ENCODE measurements at places on chromosomes 4 and X.

- DNase-seq: peak; percentile 94
These were observed 8.4 kb upstream of the VSIG1 start for GRCh38 chrX:108036298-108036973.

DNA sequence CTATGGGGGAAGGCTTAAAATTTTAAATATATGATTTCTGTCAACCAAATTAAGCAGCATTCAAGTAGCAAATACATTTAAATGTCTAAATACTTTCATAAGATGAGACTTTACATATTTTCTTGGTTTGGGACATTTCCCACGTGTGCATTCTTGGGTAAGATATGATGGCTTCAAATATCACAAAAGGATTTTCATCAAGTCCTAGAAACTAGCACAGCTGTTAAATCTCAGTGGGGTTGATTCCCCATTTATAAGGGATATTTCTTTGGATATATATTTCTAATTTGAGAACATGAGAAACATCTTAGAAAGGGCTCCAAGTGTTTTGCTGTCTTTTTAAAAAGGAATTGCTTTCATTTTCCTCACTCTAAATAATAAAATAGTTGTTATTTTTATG, 90.2 kb downstream of the P2RY10 start:
- DNase-seq: no peak

- DNase-seq: no peak
These were observed 102.4 kb upstream of the ADRA2C start for GRCh38 chr4:3663791-3664190.

GRCh38 chr4:127400731-127401346, 231.9 kb upstream of the INTU start:
- DNase-seq: peak; percentile 83

GRCh38 chr4:39841894-39842293, 135.8 kb downstream of the PDS5A start:
- no peak for DNase-seq

GRCh38 chr4:139660568-139661043, 5.0 kb upstream of the MGST2 start:
- peak; percentile 64 for DNase-seq

- DNase-seq: no peak
These were observed 8.8 kb upstream of the CDK16 start for GRCh38 chrX:47209508-47210238.

DNA sequence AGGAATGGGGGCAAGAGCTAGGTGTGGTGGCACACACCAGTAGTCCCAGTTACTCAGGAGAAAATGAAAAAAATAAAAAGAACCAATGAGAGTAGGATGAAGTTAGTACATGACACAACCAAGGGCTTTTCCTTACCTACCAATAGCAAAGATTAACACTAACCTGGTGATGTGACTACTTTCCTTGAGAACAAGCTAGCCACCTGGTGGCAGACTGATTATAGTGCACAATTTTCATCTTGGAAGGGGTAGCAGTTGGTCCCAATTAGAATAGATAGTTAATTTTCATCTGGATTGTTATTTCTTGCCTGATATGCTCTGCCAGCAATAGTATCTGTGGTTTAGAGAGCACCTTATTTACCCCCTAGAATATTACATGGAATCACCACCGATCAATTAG, 1216.8 kb upstream of the PABPC4L start:
- DNase-seq: peak; percentile 29

DNA sequence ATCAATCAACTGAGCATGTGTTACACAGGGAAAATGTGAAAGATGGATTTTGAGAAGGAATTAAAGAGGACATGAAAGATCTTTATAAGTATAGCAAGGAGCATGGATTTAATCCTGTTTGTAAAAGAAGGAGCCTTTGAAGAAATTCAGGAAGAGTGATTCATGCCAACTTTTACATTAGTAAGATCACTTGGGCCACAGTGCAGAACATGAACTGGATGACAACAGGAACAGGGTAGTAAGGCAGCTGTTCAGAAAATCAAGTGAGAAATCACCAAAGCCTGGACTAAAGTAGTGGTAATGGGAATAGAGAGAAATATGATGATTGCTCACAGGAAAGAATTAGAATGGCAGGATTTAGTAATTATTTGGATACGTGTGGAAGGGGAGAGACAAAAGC, 265.7 kb upstream of the PCDH7 start:
- DNase-seq: no peak

DNA sequence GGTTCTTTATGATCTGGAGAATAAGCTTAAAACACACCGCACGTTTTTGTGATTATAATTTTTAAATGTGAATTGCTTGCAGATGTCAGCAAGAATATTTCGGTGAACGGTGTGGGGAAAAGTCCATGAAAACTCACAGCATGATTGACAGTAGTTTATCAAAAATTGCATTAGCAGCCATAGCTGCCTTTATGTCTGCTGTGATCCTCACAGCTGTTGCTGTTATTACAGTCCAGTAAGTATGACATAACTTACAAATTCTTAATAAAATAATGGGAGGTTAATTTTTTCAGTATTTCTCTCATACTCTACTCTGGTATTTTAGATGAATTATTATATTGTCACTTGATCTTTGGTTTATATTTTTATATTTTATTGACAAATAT, 5.4 kb downstream of the AREG start:
- DNase-seq: peak; percentile 46

GRCh38 chr4:162681212-162681611, 485.5 kb downstream of the NAF1 start:
- DNase-seq: no peak

DNA sequence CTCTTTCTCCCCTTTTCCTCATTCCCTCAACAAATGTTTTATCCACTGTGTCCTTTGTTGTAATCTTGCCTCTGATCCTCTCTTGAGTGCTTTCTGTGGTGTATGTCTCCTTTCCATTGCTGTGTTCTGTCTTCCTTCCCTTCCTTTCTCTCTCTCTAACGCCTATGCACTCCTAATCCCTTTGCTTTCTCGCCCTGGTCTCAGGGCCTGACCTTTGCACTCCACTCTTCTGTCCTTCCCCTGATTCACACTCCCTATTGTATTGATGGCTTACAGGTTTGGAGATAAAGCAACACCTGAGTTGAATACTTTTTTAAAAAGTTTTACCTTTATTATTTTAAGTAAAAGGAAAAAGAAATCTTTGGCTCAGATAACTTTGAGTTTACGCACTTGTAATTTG, 15.6 kb upstream of the SCOC start:
- no peak for DNase-seq

DNA sequence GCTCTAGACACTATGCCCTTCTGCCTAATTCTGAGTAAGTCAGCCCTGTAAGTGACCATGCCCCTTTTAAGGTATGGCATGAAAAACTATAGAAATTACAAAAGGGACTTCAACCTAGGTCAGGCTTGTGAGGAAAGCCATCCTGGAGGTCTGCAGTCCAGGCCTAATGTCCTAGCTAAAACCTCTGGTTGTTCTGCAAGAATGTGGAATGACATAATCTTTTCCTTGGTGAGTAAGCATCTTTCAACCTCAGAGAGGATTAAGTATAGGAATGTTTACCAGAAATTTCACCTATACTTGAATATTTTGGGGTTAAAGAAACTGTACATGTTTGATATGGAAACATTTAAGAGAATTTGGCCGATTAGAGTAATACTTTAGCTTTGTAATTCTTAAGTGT, 23.8 kb upstream of the HPSE start:
- DNase-seq: peak; percentile 85

GRCh38 chr4:165873298-165874071, 448 bp downstream of the TLL1 start:
- DNase-seq: peak; percentile 41

DNA sequence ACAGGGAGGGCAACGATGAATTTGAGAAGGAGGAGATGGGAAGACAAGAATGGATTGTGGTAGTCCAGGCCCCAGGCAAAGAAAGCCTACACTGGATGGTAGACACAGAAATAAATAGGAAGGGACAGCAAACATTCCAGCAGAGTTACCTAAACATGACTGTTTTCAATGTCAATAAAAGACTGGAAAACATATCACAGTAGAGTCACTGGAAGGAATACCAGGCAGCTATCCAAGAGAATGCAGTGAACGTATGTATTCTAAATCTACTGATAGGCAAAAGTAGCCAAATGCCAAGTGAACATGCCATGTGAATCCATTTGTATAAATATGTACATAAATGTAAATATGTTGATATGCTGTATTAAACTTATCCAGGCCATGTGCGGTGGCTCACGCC, 183.0 kb downstream of the PALLD start:
- DNase-seq: no peak

GRCh38 chr4:150012851-150013360, 65.3 kb upstream of the DCLK2 start:
- no peak for DNase-seq

GRCh38 chr4:77023920-77024319, 51.9 kb downstream of the CCNI start:
- DNase-seq: no peak

DNA sequence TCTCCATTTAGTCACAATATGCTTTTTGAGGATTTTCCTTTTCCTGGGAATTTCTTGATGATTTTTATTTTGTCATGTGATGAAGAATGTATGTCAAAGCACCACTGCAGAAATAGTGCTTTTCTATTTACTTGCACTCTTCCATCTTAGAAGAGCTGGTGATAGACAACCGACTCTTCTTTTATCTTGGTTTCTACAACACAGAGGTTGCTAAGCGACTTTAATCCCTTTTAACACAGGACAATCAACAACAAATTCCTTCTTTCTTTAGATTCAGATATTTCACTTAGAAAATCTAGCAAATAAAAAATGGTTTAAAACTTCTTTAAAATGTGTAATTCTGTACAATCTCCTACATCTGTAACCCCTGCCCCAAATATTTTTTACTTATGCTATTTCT, 34.6 kb downstream of the TET2 start:
- DNase-seq: no peak

DNA sequence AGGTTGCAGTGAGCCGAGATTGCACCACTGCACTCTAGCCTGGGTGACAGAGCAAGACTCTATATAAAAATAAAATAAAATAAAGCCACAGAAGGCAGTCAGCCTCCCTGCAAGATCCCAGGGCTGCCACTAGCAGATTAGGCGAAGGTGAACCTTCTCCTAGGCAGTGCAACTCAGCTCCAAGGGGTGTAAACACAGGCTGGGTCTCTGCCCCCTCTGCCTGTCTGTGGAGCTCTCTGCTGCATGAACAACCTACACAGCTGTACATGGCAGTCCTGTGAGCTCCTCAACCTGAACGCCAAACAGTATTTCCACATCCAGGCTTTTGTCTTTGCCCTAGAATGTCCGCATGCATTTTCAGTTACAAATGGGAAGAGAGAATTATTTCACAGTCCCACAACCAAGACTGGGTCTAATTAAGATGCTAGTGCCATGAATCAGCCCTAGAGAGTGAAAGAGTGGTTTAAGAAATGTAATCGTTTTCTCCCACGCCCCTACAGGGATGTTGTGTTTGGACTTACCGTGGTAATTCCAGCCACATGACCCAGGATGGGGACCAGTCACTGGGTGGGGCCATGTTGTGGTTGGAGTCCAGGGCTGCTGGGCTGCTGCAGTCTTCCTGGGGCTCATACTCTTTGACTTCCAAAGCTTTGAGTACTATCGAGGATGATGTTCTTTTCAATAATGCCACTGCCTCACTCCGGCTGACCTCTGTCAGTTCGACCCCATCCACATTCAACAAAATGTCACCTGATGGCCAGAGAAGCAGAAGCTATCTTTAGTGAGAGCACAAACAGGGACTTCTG, 99.0 kb downstream of the FIP1L1 start:
- DNase-seq: peak; percentile 74

DNA sequence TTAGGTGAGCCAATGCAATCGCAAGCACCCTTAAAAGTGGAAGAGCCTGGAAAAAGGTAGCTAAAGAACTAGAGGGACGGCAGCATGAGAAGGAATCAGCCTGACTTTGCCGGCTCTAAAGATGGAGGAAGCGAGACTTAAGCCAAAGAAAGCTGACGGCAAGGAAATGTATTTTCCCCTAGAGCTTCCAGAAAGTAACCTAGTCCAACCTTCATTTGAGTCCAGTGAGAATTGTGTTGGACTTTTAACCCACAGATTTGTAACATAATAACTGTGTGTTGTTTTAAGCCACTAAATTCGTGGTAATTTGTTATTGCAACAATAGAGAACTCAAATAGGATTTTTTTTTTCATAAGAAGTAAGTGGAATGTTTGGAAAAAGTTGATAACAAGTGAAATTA, 212.7 kb upstream of the C1QTNF7 start:
- DNase-seq: no peak

- DNase-seq: no peak
These were observed 523.6 kb downstream of the TRAM1L1 start for GRCh38 chr4:116561768-116562167.

GRCh38 chr4:148015058-148015457, 283.2 kb downstream of the ARHGAP10 start:
- DNase-seq: peak; percentile 29

GRCh38 chr4:38406243-38406642, 257.8 kb upstream of the KLF3 start:
- DNase-seq: no peak

DNA sequence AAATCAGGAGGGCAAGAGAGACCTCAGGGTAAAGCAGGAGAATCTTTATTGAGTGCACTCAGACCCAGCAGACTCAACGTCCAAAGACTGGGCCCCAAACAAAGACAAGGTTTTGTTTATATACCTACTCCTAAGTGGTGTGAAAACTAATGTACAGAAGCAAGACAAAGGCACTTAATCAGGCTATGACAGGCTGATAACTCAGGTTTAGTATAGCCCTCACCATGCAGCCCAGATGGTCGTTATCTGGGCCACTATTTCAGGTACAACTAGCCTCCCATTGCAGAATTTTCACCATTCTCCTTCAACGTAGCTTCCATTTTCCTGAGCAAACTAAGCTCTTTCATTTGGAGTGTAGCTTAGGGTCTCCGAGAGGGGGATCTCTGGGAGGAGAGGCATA, 36.9 kb downstream of the SULT1E1 start:
- DNase-seq: no peak

GRCh38 chr4:10099499-10100325, 16.9 kb downstream of the WDR1 start:
- no peak for DNase-seq

- no peak for DNase-seq
These were observed 432.8 kb upstream of the LCORL start for GRCh38 chr4:18454349-18454748.

- DNase-seq: no peak
These were observed 92.4 kb downstream of the NEUROG2 start for GRCh38 chr4:112423591-112423990.

- DNase-seq: peak; percentile 84
These were observed 229.8 kb upstream of the LDB2 start for GRCh38 chr4:17128268-17128667.

DNA sequence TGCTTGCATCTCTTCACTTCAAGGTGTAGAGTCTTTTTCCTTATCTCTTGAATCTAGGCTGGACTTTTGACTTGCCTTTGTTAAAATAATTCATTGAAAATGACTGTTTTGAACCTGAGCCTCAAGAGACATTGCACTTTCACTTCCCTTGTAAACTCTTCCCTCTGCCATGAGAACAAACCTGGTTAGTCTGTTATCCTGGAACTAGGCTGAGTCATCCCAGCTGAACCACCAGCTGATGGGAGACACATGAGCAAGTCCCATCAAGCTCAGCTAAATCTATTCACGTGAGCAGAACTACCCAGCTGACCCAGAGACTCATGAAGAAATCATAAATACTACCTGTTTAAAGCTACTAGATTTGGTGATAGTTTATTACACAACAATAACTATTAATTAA, 202.3 kb upstream of the CENPE start:
- peak; percentile 48 for DNase-seq
